RWPE1 (cell line): ENCODE measurements at places on chromosomes 2 and 18.

DNA sequence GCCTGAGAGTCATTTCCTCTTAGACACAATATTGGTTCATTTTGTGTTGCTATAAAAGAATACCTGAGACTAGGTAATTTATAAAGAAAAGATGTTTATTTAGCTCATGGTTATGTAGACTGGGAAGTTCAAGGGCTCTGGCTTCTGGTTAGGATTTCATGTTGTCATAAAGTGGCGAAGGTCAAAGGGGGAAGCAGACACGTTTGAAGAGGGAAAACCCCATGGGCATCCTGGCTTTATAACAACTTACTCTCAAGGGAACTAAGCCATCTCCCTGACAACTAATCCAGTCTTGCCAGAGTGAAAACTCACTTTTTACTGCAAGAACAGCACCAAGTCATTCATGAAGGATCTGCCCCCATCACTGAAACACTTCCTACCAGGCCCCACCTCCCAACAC lies 89.7 kb upstream of the RNF152 start:
- DNase-seq, result no peak

GRCh38 chr2:191983186-191983585 lies 136.3 kb upstream of the CAVIN2 start:
- DNase-seq, result peak; percentile 17

- DNase-seq, result peak; percentile 90
Observed at GRCh38 chr2:1742681-1743395, 1.5 kb downstream of the PXDN start.

DNA sequence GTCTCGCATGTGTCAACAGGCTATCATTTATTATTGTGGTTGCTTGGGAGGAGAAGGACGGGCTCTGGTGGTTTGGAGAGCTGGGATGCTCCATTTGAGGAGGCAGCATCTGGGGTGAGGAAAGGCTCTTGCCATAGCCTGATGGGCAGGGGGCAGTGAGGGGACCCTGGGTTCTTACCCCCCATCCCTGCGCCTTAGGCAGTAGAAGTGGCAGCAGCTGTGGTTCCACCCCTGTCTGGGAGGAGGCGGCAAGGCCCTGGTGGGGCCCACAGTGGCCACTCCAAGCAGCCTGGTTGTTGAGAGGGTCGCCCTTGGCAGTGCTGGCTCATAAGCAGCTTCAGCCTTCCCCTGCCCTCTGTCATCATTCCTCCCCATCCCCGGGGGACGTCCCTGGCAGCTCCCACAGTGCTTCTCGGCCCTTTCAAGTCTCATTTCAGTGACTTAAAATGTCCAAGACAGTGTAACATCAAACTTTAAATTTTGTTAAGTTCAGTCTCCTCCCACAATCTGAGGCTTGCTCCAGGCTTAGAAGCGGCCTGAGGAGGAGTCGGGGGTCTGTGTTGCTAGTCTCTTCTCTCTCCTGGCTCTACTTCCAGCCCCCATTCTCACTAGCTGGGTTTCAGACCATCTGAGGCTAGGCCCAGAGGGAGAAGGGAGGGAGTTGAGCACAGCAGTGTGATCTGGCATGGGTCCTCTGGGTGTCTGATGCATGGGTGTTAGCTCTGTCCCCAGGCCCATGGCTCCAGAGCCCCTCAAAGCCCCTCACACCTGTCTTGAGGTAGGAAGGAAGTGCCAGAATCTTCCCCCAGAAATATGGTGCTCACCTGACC lies 34.9 kb upstream of the PTPN4 start:
- no peak for DNase-seq

GRCh38 chr2:173280853-173281252 lies 73.8 kb upstream of the CDCA7 start:
- no peak for DNase-seq

GRCh38 chr2:238574490-238575271 lies 148.0 kb downstream of the ASB1 start:
- DNase-seq, result no peak

GRCh38 chr2:67210430-67210829 lies 186.7 kb upstream of the ETAA1 start:
- DNase-seq, result no peak

GRCh38 chr2:219460424-219460926 lies 25.8 kb downstream of the SPEG start:
- no peak for DNase-seq

DNA sequence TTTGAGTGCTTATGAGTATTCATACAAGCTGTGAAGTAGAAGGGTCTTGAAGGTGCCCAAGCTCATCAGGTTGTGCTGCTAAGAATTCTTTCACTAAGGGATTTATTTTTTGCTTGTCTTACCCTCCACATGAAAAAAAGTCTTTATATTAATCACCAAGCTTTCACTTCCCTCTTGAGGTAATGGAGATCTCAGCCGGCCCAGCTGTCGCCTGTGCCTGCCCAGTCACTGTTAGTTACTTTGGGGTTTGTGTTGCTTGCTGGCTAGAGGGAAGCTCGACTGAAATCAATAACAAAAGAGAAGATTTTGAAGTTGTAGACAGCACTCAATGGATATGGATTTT lies 21.9 kb downstream of the MC2R start:
- no peak for DNase-seq

DNA sequence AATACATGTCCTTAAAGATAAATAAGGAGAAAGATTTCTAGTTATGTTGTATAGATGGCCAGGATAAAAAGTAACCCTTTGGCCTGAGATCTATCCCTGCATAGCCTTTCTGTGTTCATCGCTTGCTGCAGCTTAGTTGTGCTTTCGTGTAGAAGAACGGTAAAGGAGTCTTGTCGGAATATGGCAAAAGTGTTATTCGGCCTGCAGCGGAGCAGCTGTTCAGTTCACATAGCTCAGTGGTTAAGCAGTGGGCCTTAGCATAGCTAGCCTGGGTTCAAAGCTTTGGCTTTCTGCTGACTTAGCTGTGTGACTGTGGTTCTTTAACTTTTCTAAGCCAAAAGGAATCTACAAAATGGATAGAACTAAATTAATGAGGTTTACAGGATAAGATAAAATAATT lies 55.4 kb downstream of the MALT1 start:
- no peak for DNase-seq
